T-helper 17 cell (primary cell): ENCODE measurements at places on chromosomes 16 and 17.
A peak's percentile ranks its signal among the peaks of the same experiment; 100 is the strongest.

DNA sequence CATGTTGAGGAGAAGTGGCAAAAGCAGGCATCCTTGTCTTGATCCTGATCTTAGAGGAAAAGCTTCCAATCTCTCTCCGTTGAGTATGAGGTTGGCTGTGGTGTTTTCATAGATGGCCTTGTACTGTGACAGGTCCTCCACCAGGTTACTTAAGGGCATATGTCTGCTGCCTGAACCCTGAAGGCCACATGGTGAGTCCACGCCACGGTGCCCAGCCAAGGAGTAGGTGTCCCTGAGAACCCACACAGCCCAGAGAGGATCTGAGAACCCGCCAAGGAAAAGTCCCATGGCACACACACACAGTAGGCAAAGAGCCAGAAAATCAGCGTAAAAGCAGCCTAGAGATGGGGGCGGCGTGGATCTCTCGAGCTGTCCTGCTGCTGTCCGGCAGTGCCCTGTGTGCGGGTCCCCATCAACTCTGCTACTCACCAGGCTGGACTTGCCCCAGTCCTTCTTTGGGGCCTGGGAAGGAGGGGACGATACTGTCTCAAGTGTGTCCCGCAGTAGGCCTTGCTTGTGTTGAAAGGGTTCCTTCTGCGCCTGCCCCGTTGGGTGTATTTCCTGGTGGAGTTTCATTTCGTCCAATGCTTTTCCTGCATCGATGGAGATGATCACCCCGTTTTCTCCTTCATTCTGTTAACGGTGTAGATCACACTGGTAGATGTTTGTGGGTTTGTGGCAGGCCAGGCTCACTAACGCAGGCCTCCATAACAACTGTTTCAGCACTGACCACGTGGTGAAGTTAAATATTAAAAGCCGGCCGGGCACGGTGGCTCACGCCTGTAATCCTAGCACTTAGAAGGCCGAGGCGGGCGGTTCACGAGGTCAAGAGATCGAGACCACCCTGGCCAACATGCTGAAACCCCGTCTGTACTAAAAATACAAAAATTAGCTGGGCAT lies 90.8 kb upstream of the DNAH17 start:
- no peak for DNase-seq

DNA sequence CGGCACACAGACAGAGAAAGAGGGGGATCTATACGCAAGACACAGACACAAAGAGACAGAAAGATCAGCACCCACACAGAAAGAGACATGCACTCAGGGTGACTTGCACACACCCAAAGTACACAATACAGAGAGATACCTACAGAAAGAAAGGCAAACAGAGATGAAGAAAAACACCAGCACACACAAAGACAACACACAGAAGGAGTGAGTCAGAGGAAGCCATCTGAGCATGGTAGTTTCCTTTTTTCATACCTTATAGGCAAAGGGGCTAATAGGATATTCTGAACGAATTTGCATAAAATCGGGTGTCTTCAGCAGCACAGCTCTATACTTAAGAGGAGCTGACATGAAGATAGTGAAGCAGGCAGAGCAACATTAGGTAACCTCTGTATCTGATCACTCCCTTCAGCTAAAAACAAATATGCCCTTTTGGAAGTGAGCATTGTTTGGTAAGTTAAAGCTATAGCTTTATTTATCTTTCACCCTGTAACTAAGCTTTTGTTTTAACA lies 198.6 kb downstream of the AATF start:
- DNase-seq: no peak

- no peak for DNase-seq
These were observed 584 bp downstream of the PMP22 start for GRCh38 chr17:15264542-15264941.

DNA sequence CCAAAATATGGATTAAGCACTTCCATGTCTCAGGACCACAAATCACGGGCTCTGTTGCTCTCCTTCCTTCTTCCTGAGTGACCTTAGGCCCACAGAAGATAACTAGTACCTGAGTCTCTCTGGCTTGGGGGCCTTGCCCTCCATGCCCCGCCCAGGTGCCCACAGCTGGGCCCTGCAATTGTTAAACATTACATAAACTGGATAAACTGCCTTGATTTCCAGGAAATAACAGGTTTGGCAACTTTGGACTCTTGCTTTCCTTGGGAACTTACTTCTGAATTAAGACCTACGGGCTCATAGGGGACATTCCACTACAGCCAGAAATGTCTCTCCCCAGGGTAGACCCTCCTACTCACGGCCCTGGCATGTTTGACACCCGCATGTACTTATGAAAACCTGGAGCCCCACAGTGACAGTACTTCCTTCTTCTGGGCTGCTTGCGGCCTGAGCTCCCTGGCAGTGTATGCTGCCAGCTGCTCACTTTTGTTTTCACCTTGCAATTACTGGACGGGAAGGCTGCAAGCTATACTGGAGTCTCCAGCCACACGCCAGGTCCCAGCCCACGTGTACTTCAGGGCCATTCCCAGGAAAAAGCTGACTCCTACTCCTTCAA lies 2.3 kb upstream of the UBALD2 start:
- DNase-seq: no peak

- no peak for DNase-seq
These were observed 9.2 kb upstream of the GLIS2 start for GRCh38 chr16:4306470-4307214.

DNA sequence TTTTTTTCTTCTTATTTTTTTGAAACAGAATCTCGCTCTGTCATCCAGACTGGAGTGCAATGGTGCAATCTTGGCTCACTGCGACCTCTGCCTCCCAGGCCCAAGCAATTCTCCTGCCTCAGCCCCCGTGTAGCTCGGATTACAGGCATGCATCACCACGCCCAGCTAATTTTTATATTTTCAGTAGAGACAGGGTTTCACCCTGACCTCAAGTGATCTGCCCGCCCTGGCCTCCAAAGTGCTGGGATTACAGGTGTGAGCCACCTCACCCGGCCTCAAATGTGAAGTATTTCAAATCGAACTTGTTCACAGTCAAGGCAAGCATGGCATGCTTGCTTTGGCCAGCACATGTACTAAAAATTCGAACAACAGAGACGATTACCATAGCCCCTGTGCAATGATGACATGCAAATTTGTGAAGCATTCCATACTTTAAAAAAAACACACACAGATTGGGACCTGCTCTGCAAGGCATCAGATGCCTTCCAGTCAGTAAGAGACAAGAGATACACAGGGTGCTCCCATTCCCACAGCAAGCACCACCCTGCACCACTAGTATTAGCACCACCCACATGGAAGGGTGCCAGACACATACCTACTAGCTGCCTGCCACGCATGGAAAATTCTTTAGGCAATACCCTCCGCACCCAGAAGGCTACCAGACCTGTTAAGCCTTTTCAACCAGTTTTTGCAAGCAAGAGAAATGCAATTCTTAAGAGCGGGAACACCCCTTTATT lies 47.2 kb downstream of the ANKRD11 start:
- no peak for DNase-seq

GRCh38 chr16:35639233-35640205 lies 2180.1 kb downstream of the TP53TG3F start:
- no peak for DNase-seq

GRCh38 chr16:660459-661183 lies 7.3 kb upstream of the RHOT2 start:
- DNase-seq: peak; percentile 70

DNA sequence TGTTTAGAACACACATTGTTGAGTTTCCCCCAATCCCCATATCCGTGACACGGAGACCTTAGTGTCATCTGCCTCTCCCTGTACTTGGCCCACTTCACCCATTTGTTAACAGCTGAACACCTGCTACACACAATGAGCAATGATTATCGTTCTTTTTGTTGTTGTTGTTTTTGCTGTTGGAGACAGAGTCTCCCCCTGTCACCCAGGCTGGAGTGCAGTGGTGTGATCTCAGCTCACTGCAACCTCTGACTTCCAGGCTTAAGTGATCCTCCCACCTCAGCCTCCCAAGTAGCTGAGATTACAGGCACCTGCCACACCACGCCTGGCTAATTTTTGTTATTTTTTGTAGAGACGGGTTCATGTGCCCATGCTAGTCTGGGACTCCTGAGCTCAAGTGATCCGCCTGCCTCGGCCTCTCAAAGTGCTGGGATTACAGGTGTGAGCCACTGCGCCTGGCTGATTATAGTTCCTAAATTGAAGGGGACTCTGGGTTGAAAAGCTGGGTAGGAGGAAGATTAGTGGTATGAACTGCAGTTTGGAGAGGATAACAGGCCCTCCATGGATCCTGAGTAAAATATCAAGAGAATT lies 21.6 kb downstream of the NDE1 start:
- no peak for DNase-seq

DNA sequence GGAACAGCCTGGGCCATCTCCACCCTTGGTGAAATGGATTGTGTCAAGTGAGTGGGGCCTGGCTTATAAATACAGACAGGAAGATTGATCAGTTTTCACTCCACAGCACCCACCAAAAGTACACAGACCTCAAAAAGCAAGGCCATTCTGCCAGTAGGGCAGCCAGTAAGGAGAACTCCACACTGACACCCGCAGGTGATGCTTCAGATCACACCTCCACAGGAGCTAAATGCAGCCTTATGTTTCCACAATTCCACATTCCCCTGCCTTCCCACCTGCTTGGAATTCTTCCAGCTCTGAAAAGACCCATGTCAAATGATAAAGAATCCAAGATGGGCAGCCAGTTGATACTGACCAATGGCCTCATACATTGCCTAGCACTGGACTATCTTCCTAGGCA lies 191.1 kb downstream of the ZFHX3 start:
- DNase-seq: no peak

- DNase-seq: no peak
These were observed 140.2 kb downstream of the MSI2 start for GRCh38 chr17:57396511-57396921.

- DNase-seq: no peak
These were observed 637 bp downstream of the PLCG2 start for GRCh38 chr16:81779536-81780320.

- no peak for DNase-seq
These were observed 83.3 kb downstream of the SNX11 start for GRCh38 chr17:48190871-48191270.

- DNase-seq: no peak
These were observed 7.8 kb downstream of the CUEDC1 start for GRCh38 chr17:57947369-57947768.

- no peak for DNase-seq
These were observed 60.4 kb upstream of the GNG13 start for GRCh38 chr16:860891-861290.

DNA sequence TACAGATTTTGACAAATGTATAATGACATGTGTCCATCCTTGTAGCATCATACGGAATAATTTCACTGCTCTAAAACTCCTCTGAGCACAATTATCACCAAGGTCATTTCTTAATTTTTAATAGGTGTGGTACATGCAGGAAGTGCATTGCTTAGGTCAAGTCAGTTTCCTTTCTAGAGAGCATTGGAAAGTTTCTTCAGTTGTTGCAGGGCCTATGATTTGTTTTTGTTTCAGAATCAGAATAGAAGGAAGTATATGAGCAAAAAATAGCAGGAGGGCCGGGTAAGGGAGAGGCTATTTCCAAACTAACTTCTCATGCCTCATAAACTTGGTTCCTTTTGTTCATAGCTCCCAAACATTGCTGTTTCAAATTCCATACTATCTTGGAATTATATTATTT lies 24.0 kb upstream of the SLFN5 start:
- no peak for DNase-seq

GRCh38 chr17:82745524-82745923 lies 6.3 kb upstream of the TBCD start:
- no peak for DNase-seq

DNA sequence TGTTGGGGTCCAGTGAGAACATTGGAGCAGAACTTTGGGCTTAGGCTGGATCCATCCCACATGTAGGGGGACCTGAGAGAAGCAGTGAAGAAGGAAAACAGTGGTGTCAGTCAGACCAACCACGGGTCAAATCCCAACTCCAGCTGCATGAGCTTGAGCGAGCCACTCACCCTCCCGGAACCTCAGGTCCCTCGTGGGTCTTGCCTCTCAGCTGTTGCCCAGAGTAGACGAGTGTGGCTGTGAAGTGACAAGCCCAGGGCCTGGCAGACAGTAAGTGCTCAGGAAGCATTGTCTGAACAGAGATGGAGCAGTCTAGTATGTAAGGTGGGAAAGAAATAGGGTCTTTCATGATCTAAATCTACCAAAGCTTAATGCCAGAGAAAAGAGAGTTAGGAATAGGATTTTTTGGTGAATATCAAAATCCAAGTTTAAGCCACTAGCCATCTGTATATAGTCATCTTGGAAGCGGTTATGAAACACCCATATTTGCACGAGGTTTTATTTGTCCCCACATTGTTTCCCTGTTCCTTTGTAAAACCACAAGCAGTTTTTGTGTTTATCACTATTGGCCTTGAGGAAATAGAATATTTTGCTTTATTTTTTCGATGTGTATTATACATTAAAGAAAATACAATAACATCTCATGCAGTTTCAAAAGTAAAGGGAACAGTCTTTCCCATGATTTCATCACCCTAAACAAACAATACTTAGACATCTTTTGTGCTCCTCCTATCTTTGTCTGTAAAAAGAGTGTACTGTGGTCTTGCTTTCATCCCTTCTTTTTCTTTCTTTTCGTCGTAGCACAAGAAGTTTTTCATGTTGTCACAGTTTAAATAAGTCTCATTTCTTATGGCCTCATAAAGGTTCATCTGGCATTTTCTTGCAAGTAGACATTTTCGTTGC lies 112.0 kb downstream of the CLEC16A start:
- no peak for DNase-seq
